NCI-H2107 (cell line): ENCODE measurements at places on chromosomes 7 and 10.

- no peak for DNase-seq
Measured at GRCh38 chr10:83820033-83820432, 319.3 kb upstream of the GHITM start.

DNA sequence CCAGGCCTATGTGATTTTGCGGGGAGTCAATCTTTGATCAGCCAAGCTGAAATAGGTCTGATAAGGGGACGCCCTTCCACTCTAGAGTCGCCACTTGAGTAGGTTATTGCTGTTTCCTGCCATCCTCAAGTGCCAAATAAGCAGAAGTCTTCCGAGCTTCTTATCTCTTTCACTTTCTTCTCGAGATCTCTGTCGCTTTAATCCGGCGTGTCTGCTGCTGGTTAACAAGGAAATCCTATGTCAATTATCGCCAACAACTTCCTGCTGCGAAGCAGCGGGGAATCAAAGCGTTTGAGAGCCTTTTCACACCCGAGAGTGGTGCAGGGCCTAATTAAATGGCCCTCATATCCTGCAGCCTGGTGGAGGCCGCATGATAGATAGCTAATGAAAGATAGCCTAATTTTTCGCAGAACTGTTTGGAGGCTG lies 215.9 kb downstream of the RAB11FIP2 start:
- peak; percentile 10 for DNase-seq

DNA sequence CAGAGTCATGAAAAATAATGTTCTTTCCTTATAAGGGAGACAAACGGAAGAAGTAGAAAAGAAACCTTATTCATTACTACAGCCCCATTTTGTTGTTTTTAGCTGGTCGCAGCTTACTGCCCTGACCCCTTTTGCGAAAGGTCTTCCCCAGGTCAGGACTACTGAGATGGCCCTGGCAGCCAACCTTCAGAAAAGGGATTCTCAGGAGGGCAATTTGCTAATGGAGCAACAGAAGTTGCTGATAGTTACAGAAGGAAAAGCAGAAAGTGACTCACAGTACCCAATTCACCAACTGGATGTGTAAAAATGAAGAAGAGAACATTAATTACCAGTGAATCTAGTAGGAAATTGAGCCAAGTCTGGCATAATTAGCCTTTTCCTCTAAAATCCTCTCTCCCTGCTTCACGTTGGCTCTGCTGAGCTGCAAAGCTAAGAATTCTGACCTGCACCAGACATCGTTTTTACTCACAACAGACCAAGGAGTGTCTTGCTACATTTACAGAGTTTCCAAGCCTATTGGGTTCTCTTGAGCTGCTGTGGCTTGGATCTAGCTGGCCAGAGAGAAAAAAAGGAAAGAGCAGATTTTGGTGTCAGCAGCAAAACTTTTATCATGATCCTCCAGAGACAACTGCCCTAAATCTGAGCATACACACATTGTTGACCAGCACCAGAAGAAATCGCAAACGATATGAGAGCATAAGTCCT lies 499.9 kb upstream of the FZD8 start:
- DNase-seq = no peak

GRCh38 chr7:157876469-157877285 lies 539.9 kb downstream of the DNAJB6 start:
- DNase-seq = no peak

- DNase-seq = no peak
Measured at GRCh38 chr7:92769394-92769699, 67.0 kb downstream of the CDK6 start.
